NCI-H510A treated with DMSO at 0.1 percent for 48 hours (cell line): ENCODE measurements at places on chromosomes 7 and 10.

- no peak for DNase-seq
Measured at GRCh38 chr7:138979988-138980562, 1.1 kb downstream of the KIAA1549 start.

DNA sequence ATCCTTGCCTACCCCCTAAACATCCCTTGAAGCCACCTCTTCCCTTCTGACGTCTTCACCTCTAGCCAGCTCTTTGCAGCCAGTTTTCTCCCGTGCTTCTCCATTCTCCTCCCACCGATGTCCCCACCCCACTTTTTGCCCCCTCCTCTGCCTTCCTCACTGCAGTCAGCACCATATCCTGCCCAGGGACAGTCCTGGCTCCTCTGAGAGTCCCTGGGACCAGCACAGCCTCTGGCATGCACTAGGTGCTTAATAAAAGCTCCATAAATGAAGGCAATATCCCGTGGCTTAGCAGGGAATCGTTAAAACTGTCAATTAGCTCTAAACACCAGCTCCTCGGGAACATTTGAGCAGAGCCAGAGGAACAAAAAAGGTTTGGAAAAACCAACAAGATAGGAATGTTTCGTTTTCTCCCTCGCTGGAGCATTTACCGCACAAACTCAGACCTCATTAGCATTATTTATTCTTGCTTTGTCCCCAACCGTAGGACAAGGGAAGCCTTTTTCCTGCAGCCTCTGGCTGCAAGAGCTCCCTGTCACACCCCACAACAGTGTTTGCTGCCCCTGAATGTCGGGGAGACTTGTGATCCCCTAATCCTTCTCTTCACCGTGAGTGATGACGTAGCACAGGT is 16.1 kb downstream of the MYL10 start:
- DNase-seq, result no peak

DNA sequence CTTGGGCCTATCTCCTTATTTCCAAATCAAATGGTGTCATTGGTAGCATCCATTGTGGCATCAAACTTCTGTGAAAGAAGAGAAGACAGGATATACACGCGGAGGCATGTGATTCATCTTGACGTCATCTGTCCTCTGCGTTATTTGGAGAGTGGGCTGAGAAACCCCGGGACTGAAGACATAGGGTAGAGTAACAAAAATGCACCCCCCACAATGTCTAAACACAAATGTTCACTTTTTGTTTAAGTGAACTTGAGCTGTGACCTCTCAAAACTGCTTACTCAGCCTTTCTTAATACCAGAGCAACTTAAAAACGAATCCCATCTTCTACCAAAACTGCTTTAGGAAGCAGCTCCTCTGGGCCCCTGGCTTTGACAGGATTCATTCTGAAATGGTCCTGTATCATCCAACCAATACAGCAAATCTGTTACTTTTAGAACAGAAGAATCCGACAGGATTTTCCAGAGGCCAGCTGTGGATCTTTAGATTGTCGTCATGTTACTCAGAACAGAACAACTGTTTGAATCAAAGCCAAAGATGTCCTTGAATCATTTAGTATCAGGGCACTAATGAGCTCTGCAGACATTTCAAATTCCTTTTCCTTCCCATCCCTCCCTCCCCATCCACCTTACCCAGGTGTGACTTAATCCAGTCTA is 438.1 kb downstream of the SUGCT start:
- no peak for DNase-seq

GRCh38 chr10:15632456-15633091 is 87.1 kb downstream of the ITGA8 start:
- no peak for DNase-seq

DNA sequence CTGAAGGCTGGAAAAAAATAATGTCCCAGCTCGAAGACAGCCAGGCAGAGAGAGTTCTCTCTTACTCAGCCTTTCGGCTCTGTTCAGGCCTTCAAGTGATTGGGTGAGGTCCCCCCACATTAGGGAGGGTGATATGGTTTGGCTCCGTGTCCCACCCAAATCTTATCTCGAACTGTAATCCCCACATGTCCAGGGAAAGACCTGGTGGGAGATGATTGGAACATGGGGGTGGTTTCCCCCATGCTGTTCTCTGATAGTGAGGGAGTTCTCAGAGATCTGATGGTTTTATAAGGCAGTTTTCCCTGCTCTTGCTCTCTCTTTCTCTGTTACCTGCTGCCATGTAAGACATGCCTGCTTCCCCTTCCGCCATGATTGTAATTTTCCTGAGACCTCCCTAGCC is 36.6 kb upstream of the LEP start:
- DNase-seq, result no peak

DNA sequence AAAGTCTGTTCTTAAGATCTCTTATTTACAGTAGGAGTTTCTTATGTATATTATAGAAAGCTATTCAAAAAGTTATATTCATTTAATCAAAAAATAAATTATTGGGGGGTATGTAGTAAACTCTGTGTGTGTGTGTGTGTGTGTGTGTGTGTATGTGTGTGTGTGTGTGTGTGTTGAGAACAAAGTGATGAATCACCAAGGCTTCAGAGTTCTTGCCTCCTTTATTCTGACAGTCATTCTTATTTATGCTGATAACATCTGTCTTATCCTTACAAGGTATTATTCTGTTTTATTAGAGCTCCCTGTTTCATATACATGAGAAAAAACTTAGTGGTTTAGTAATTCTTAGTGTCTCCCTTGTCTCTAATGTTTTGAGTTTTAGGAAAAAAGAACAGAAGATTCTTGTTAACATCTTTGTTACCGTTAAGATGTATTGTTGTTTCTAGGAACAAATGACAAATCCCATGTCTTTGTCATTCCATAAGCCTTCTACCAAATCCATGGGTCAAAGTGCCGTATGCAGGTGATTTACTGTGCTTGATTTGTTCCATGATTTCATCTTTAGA is 424.0 kb downstream of the EXOC4 start:
- DNase-seq, result no peak

- no peak for DNase-seq
Measured at GRCh38 chr10:85613391-85613790, 753.2 kb downstream of the GRID1 start.
